H7 (cell line): ENCODE measurements at places on chromosomes 1 and 21.
A peak's percentile ranks its signal among the peaks of the same experiment; 100 is the strongest.

DNA sequence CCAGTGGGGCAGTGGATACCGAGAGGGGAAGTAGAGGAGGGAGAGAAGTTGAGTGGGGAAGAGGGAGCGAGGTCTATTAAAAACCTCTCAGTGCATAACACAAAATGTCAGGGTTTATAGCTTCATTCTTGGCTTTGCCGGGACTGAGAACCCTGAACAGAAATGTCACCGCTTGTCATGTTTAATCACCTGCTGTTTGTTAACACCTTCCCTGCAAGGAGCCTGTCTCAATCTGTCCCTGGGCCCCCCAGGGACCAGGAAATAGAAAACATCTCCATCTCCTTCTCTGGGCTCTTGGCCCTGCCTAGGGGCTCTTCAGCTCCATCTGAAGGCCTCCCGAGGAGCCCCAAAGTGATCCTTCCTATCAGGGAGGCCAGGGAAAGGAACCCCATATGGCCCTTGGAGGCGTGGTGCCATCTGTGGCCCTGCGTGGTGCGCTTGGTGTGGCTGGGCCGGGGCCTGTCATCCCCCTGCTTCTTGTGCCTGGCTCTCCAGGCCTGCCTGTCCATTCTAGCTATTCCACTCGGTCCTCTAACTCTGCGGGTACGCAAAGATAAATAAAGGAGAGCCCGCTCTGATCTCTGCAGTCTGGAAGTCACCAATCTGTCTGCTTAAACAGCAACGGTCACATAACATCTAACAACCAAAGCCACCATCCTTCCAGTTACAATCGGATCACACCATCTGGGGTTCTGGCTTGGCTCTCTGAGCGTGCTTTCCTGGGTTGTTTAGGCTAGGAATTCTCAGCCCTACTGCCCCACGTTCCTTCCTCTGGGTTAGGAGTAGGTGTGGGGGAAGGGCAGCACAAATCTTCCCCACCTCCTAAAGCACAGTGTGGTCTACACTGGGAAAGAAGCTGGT is 113.8 kb downstream of the CASZ1 start:
- no peak for DNase-seq

- DNase-seq = no peak
Observed at GRCh38 chr21:25901330-25901979, 166.7 kb downstream of the GABPA start.

DNA sequence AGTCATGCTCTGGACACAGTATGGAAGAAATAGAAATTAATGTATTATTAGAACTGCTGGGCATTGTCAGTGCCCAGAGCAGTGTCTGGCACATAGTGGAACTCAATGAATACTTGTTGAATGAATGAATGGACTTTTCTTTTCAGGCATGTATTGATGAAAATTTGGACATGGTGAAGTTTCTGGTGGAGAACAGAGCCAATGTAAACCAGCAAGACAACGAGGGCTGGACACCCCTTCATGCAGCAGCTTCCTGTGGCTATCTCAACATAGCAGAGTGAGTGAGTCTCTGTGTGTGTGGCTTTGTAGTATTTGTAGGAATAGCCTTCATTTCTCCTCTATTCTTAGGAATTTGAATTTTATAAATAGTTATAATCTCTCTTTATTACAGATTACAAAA is 68.1 kb downstream of the PPP1R12B start:
- DNase-seq = no peak

DNA sequence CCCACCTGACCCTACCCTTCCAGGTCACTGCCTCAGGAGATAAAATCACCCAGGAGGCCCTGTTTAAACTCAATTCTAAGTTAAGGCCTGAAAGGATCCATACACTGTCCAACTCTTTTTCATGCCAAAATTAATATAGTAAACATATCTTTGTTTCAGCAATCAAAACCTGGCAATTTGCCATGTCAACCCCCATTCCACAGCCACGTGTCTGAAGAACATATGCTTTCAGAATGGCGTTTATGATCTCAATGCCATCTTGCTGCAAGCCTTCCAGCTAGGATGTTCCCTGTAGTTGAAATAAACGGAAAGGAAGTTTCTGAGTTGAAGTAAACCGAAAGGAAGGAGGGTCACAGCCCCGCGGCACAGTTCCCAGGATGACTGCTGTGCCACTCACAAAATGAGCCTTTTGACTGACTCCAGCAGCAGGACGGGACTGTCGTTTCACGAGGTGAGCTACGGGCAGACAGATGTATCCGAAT is 472.0 kb downstream of the SMYD3 start:
- DNase-seq = no peak

DNA sequence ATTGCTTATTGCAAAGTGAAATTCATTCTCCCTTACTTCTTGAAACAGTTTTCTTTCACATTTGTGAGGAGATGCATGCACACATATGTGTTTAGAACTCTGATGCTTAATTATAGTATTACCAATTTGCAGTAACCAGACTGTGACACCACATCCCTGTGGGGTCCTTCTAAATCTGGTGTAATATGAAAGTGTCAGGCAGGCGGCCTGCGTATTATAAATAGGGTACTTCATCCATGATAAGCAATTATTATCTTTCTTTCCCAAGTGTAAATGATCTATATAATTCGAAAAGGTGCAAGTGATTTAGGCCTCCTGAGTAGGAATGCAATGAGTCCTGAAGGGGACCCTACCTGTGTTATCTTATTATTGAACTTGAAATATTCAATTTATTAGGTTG is 876 bp downstream of the EFCAB7 start:
- no peak for DNase-seq

DNA sequence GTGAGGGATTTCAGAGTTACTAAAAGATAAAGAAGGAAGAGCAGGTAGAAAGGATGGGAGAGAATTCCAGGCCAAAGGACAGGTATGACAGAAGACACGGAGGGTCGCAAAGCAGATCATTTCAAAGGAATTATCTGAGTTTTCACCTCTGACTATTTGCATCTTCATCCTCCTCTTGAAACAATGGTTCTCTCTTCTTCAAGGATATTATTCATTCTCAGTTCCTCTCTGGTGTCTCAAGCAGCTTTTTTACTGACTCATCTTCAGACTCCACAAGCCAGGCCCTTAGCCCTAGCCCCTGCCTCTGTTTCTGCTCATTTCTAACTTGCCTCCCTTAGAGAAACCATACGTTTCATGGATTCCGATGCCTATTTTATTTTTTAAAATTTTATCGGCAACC is 15.0 kb downstream of the DDX59 start:
- no peak for DNase-seq

- DNase-seq = no peak
Observed at GRCh38 chr1:71557138-71557537, 476.3 kb upstream of the ZRANB2 start.

GRCh38 chr1:198107091-198107501 is 49.7 kb upstream of the NEK7 start:
- no peak for DNase-seq

- DNase-seq = peak; percentile 50
Observed at GRCh38 chr1:241972703-241973369, 15.3 kb downstream of the BECN2 start.

DNA sequence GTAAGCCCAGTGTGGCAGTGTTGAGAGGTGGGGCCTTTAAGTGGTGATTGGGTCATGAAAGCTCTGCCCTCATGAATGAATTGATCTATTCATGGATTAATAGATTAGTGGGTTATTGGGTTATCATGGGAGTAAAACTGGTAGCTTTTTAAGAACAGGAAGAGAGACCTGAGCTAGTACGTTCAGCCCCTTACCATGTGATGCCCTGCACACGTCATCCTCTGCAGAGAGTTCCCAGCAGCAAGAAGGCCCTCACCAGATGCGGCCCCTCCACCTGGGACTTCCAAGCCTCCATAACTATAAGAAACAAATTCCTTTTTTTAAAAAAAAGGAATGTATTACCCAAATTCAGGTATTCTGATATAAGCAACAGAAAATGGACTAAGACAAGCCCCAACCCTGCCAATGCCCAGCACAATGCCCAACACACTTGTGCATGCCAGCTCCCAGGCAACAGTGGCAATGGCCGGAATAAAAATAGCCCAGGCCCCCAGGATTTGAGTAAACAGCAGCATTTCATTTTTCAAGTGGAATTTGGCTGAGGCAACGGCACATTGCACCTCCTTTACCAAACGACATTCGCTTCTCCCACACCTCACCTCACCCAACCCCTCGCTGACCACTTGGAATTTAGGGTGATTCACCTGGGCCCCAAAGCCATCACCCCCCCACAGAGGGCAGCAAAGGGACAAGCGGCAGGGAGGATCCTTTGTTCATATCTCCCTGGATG is 215.9 kb downstream of the TOMM20 start:
- DNase-seq = peak; percentile 65

DNA sequence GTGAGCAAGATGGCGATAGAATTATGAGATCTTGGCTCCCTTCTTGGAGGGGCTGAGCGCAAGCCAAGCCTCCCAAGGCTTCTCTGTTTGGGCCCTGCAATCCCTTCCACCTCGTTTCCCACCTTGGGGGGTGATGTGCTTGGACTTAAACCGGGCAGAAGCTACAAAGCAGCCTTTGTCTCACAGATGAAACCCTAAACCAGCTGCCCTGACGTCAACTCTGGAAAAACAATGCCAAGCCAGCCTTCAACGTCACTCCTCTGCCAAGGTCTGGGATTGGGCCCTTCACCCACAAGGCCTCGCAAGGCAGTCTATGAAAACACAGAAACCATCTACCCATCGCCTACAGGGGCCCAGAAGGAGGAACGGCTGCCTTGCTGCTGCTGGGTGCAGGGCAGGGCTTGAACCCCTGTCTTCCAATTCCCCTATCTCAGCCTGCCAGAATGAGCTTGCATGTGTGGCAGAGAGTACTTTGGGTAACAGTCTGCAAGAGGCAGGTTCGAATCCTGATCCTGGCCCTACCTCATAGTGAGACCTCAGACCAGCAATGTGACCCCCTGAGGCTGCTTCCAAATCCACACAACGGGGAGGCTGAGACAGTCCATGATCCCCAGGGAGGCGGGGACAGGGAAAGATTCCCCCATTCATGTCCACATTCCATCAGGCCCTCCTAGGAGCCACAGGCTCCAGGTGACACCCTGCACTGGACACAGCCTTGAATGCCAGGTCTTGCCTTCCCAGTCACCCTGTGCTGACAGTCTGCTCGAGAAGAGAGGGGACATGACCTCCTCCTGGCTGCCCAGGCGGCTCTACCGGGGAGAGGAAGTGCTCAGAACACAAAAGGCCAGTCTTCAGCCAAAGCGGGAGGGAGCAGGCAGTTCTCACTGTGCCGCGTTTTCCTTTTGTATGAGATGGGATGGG is 15.0 kb downstream of the IFFO2 start:
- DNase-seq = peak; percentile 79

DNA sequence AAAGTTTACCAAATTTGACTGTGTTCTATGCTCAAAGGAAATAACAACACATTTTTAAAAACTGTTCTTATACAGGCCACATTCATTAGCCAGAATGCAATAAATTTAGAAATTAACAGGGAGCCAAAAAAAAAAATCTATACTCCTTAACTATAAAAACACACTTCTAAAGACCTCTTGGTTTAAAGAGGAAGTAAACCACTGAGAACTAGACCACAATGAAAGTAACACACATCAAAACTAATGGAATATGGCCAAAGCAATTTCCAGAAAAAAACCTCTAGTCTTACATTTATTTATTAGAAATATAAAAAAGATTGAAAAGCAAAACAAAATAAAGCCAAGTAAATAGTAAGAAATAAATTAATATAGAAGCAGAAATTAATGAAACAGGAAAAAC is 48.9 kb upstream of the GADD45A start:
- DNase-seq = no peak

DNA sequence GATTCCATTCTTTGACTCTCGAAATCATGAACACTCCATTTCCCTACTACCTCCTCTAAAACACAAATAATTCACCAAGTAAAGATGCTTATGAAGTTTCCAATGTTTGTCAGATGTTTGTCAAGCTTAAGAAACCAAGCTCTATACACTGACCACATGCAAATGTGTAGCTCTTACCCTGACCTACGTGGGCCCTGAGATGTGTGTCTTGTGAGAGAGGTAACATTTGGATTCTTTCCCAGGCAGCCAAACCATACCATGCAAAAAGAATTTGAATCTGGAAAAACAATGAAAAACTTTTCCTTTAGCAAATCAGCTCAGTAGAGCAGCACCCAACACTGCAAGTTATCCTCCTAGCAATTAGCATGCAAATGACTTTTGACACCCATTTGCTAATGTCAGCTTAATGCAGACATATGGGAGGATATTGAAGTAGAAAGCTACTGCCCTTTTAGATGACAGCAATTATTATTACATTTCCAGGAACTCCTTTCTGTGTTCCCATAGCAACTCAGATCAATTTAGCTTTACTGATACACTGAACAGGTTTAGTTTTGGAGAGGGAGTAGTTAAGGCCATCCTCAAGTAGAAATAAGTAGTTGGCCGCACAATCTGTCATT is 83.2 kb upstream of the RGS4 start:
- DNase-seq = no peak

- no peak for DNase-seq
Observed at GRCh38 chr1:30313176-30313575, 410.2 kb downstream of the MATN1 start.

GRCh38 chr1:55168353-55168752 is 46.8 kb downstream of the USP24 start:
- DNase-seq = peak; percentile 10

- DNase-seq = no peak
Observed at GRCh38 chr21:39251326-39251725, 62.1 kb downstream of the BRWD1 start.
